ENCODE measurements at places on chromosomes 5 and 9.

GRCh38 chr5:32182463-32183063 lies 8.4 kb upstream of the GOLPH3 start:
- DNase-seq: no peak

- DNase-seq: no peak
These were observed 66.7 kb upstream of the CAST start for GRCh38 chr5:96595300-96596090.

GRCh38 chr5:68288707-68289134 lies 73.2 kb downstream of the PIK3R1 start:
- DNase-seq: no peak

- DNase-seq: no peak
These were observed 4.6 kb upstream of the SAR1B start for GRCh38 chr5:134637116-134637721.

DNA sequence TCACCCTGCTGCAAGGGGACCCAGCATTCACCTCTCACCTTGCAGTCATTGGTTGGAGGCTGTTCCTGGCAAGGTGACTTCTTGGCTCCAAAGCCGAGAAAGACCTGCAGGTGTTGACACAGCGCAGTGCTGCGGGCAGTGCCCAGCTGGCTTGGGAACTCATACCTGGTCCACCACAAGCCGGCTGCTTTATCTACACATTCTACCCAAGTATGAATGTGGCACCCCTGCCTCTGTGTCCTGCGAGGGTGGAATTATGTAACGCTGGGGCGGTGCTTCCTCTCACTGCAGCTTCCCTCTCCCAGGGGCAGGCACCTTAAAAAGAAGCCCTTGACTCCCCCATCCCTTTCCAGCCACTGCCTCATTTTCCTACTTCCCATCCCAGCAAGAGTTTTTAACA lies 2.5 kb upstream of the ZMYND19 start:
- DNase-seq: no peak

DNA sequence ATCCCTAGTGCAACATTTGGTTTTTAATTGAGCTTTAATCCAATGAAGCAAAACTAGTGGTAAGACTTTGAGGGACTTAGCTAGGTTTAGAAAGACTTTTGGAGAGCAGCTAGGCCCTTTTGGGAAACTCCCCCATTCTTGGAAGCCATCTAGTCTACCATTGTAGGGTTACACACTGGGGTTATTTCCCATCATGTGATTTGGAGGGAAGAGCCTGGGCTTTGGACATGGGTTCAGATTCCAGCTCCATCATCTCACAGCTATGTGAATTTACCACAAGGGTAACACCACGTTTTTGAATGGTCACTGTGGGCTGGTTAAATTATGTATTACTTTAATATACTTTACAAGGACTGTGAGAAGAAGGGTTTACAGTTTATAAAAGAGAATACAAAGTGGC lies 18.3 kb upstream of the TNFSF15 start:
- peak; percentile 36 for DNase-seq

GRCh38 chr5:79954620-79955019 lies 36.4 kb downstream of the MTX3 start:
- DNase-seq: no peak

DNA sequence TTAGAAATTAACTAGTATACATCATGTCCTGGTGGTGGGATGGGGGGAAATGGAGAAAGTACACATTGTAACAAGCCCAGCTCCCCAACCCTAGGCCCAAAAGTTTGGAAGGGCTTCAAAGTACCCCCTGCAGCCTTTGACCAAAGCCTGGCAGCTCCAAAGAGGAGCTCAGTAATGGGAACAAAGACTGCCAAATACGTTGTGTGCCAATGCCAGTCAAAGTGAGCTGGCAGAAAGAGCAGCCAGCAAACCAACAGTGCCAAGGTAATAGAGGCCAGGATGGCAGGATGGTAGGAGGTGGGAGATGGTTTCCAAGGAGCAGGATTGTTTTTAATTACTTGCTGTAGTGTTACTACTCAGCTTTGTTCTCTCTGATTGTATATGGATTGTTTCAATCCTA lies 248.3 kb downstream of the COX7C start:
- DNase-seq: no peak

GRCh38 chr9:34279411-34279810 lies 49.7 kb downstream of the KIF24 start:
- no peak for DNase-seq

DNA sequence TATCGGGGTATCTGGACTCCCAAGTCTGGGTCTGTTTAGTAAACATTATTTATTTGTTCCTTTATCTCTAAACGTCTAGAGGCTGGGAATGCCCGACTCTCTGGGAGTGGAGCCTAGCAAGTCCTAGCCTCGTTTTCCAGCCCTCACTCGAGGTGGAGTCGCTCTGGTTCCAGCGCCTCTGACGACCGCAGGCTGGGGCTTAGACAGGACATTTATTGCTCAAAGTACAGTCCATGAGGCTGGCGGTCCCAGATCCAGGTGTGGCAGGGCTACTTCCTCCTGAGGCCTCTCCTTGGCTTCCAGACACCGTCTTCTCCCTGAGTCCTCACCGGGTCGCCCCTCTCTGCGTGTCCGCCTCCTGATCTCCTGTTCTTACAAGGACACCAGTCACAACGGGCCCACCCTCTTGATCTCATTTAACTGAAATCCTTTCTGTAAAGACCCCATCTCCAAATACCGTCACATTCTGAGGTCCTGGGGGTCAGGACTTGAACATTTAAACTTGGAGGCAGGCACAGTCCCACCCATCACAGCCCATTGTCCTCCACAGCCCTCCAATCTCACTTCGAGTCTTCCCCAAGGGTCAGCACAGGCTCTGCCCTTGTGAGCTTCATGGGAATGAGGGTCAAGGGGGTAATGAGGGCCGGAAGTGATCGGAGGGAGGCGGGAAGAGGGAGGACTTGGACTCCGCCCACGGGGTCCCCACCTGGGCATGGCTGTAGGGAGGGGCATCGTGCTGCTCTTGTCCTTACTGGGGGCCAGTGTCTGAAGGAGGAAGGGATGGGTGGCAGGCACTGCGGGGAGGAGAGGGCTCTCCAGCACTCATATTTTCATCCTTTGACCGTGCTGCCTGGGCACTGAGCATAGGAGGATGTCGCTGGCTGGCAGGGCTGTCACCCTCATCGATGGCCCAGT lies 12.2 kb upstream of the CLPTM1L start:
- DNase-seq: no peak

- DNase-seq: no peak
These were observed 29.4 kb upstream of the GDNF start for GRCh38 chr5:37869216-37869615.

GRCh38 chr5:161369022-161369421 lies 177.5 kb downstream of the GABRB2 start:
- no peak for DNase-seq

DNA sequence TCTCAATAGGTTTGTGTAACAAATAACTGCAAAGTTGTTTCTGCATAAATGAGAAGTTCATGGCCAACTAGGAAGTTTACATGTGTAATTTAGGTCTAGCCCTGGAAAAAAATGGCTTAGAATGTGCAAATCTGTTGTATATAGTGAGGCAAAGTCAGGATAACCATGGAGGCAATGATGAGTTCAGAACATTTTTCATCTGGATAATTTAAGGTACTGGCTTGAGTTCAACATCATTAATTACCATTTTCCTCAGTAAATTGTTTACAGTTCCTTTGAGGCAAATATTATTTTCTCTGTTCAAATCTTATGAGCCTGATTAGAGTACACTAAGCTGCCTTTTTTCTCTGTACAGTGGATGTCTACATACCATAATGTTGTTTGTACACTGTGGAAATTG lies 1259.0 kb upstream of the NUDT12 start:
- no peak for DNase-seq

DNA sequence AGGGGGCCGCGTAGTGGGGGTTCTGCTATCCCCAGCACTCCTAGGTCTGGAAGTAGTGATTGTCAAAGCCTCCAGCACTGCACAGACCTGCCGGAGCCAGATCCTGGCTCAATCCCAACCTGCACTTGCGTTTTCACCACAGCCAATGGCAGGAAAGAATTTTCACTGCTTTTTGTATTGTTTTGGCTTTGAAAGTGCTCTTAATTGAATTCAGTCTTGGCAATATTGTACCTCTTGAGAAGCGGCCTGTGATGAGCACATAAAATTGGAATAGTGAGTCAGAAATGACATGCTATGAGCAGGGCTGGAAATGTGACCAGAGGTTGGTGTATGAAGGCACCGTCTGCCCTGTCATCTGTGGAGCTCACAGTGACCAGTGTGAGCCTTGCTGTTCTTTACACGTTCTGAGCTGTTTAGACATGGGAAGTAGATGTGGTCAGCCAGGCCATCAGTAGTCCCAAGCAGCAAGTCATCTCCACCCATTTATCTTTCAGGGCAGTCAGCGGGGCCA lies 41.5 kb downstream of the SECISBP2 start:
- DNase-seq: no peak

GRCh38 chr5:133742431-133742988 lies 130.2 kb upstream of the FSTL4 start:
- no peak for DNase-seq

DNA sequence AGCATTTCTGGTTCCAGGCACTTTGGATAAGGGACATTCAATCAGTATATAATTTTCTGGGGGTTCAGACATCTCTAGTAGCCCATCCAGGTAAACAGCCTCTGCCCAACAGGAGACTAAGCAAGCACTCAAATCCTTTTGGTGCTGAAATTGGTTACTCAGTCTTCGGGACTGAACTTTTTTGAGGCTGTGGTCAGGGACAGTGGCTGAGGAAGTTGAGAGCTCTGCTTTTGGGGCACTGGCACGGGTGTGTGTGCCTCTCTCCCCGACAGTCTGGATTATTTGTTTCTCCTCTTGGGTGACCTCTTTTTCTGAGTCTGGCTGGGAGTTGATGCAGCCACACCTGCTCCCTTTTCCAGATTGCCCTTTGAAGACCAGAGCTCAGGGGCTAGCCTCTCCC lies 47.6 kb downstream of the ACER2 start:
- DNase-seq: no peak

DNA sequence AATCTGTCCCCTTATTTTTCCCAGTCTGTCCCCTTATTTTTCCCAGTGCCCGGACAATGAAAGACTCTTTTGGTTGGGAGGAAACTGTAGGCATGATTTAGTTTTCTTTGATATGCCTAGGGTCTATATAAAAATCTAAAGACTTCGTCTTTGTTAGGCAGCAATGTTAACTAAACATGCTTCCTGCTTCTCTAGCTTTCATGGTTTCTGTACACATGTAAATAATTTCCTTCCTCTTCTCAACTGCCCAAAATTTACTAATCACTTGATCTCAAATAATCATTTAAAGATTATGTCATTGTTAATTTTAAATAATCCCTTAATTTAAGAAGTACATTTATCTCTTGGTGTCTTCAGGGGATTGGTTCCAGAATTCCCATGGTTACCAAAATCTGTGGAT lies 47.8 kb upstream of the RAPGEF6 start:
- DNase-seq: no peak

GRCh38 chr9:120372040-120372439 lies 207.9 kb downstream of the CDK5RAP2 start:
- no peak for DNase-seq

- no peak for DNase-seq
These were observed 121.0 kb downstream of the JAKMIP2 start for GRCh38 chr5:147661541-147661940.

GRCh38 chr5:135030956-135031812 lies 2.8 kb downstream of the PITX1 start:
- no peak for DNase-seq

DNA sequence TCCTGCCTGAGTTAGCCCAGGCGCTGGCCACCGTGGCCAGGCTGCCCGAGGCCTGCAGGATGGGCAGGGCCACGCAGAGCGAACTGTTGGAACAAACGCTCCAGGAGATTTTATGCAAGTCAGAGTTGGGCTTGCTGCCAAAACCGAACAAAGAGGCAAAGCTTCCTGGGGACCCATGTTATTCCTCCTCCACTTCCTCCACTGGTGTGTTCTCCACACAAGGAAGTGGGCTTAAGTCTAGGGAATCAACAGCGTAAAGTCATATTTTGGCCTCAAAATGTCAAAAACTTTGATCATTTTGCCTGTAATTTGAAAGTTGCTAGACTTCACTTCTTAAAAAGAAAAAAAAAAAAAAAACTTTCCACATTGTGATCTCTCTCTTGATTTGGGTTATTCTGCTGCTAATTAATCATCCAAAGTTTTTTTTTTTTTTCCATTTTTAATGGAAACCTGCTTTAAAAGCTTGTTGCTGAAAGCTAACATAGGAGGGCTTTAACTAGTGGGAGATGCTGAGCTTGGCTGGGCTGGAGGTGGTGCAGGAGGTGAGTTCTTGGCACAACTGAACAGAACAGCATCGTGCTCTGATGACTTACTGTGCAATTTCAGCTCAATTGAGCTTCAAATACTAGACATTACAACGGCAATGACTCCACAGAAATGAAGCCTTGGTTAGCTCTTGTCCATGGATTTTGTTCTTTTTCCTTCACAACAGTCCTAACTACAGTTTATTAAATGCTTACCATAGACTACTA lies 73.0 kb downstream of the PTPDC1 start:
- DNase-seq: no peak

DNA sequence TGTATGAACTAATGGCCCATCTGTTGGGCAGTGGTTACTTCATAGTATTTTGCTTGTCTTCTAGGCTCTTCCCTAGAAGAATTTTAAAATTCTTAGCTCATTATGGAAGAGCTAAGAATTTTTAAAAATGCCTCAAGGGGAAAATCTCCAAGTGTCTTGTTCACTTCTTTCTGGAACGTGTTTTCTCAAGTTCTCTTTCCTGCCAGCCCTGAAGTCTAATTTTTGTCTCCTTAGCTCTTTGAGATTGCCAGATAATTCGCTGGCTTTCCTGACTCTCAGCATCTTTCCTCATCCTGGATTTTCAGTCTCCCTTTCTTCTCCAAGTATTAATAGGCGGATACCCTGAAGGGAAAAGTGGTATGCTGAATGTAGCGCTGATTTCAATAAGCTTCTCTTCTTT lies 395.4 kb downstream of the ARRDC3 start:
- DNase-seq: no peak

- DNase-seq: no peak
These were observed 25.8 kb downstream of the ADAMTSL2 start for GRCh38 chr9:133560311-133560710.

- DNase-seq: no peak
These were observed 31.9 kb upstream of the CEP120 start for GRCh38 chr5:123455095-123455494.

- DNase-seq: no peak
These were observed 13.1 kb downstream of the CEMIP2 start for GRCh38 chr9:71755230-71755629.

- DNase-seq: no peak
These were observed 61.3 kb downstream of the GDA start for GRCh38 chr9:72210522-72210921.

GRCh38 chr5:176921714-176922113 lies 22.6 kb upstream of the HK3 start:
- DNase-seq: no peak

DNA sequence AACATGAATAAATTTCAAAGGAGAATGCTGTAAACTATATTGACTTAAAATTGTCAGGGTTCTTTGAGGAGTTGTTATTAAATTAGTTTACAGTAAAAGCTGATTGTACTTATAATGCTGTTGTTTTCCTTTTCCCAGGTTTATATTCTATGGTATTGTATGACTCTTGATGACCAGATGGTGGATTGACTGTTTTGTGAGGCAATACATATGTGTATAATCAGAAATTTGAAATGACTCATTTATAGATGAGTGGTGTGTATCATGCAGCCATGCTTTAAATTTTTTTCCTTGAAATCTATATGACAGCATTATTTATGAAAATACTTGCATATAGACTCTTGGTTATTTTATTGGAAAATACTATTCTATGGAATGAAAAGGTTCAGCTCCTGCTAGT lies 195.3 kb downstream of the CNTLN start:
- DNase-seq: no peak

GRCh38 chr5:92769978-92770377 lies 811.0 kb downstream of the NR2F1-AS1 start:
- peak; percentile 29 for DNase-seq

GRCh38 chr5:172038167-172038566 lies 31.7 kb upstream of the FBXW11 start:
- no peak for DNase-seq
